H54 (cell line): ENCODE measurements at places on chromosomes 5 and 9.

GRCh38 chr5:177508837-177509236 is 789 bp downstream of the DOK3 start:
- no peak for DNase-seq

DNA sequence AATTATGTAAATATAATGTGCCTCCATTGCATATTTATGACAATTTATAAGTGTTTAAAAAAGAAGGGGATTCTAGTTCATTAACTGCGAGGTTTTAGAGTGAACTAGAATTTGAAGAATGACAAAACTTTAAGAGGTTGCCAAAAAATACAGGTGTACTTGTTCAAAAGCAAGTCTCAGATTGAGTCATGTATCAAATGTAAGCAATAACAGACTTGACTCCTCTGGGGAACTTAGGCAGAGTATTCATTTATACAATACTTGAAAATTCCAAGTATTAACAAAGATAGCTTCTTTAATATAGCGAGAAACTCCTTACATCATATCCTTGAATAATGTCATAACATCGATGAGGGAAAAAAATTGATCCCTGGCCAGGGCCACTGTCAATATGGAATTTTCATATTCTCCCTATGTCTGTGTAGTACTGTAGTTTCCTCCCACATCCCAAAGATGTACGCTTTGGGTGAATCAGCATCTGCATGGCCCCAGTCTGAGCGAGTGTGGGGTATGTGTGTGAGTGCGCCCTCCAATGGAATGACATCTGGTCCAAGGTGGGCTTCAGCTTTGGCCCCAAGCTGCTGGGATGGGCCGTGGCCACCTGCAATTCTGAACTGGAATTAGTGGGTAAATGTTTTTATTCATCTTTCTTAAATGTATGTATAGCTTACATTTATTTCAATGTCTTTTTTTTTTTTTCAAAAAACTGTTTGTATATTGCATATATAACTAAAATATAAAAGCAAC is 70.1 kb downstream of the RIC1 start:
- DNase-seq, result no peak

GRCh38 chr5:104431002-104431620 is 868.5 kb upstream of the NUDT12 start:
- no peak for DNase-seq

- no peak for DNase-seq
Measured at GRCh38 chr5:65730910-65731309, 8.9 kb downstream of the NLN start.
